Panc1 (cell line): ENCODE measurements at places on chromosomes 7 and 10. TPM values are rescaled to one million over a fixed set of nuclear protein-coding genes. Genes with fewer than 3 reads are reported as not detected.
A peak's percentile ranks its signal among the peaks of the same experiment; 100 is the strongest.

- no peak overlapping the region for H3K27ac ChIP-seq
- no peaks in the 10 kb centered on the region for H3K27me3 ChIP-seq
- no peak for DNase-seq
- H3K4me1 ChIP-seq: peaks cover 5% of the 10 kb centered on the region
- no peak overlapping the region for H3K4me3 ChIP-seq
Measured at GRCh38 chr10:132978542-132978941, 36.2 kb upstream of the CFAP46 start.

- no peak overlapping the region for H3K27ac ChIP-seq
- no peaks in the 10 kb centered on the region for H3K27me3 ChIP-seq
- H3K4me3 ChIP-seq: no peak overlapping the region
- no peaks in the 10 kb centered on the region for H3K36me3 ChIP-seq
- H3K4me1 ChIP-seq: no peaks in the 10 kb centered on the region
- DNase-seq: no peak
Measured at GRCh38 chr7:15209429-15209828, 306.9 kb upstream of the DGKB start.

DNA sequence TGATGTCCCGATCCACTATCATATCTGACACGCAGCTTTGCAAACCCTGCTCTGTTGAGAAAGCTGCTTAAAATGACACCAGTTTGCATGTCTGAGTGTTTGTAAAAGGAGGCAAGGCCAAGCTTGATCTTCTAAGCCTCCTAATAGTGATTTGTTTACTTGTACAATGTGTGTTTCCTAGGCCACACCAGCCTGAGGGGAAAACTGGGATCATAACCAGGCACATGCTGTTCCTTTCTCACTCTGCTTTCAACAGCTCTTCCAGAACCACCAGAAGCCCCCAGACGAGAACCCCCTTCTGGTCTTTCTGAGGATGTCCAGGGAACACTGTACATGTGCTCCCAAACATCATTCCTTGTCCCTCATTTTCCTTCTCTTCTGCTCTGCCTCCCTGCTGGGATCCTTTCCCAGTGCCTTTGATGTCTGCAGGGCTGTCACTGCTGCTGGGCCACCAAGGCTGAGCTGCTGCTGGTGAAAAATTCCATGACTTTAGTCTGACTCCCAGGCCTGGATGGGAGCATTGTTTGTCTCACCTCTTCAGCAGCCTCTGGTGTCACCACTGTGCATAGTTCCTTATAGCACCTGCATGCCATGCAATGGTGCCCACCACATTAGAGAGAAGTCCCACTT, 4.0 kb upstream of the LGI1 start:
- H3K36me3 ChIP-seq: no peaks in the 10 kb centered on the region
- no peaks in the 10 kb centered on the region; the same call in 1 of the 2 replicates for H3K4me1 ChIP-seq
- H3K4me3 ChIP-seq: no peak overlapping the region
- H3K27ac ChIP-seq: no peak overlapping the region

- no peak for DNase-seq
- H3K4me1 ChIP-seq: no peaks in the 10 kb centered on the region
- H3K27ac ChIP-seq: no peak overlapping the region
- no peaks in the 10 kb centered on the region for H3K36me3 ChIP-seq
- H3K4me3 ChIP-seq: no peak overlapping the region
- H3K27me3 ChIP-seq: no peaks in the 10 kb centered on the region
Measured at GRCh38 chr7:86407291-86407690, 236.4 kb upstream of the GRM3 start.

DNA sequence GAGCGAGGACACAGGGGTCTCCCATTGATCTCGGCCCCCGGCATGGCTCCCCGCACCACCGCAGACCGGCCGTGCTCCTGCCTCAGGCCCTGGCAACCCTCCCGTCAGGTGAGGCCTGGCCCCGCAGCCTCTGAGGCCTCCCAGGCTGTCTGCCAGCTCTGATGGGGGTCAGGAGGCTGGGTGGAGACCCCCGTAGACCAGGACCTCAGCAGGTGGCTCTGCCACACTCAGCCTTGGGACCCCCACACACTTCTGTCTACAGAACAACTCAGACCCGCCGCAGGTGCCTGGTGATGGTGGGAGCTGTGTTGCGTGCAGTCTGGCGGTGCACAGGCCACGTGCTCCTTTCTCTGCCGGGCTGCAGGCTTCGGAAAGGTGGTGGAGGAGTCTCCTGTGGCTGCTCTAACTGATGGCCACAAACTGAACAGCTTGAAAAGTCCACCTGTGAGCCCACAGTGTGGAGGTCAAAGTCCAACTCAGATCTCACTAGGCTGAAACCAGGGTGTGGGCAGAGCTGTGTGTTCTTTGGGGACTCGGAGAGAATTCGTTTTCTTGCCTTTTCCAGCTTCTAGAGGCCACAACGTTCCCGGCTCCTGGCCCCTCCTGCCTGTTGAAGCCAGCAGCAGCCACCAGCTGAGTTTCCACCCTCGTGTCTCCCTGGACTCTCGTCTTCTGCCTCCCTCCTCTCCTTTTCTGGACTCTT, 62.5 kb downstream of the PWWP2B start:
- no peaks in the 10 kb centered on the region for H3K27me3 ChIP-seq
- no peak for DNase-seq
- H3K4me3 ChIP-seq: no peak overlapping the region
- no peaks in the 10 kb centered on the region for H3K36me3 ChIP-seq

- no peak overlapping the region for H3K27ac ChIP-seq
- no peak overlapping the region for H3K4me3 ChIP-seq
- no peaks in the 10 kb centered on the region for H3K36me3 ChIP-seq
- H3K4me1 ChIP-seq: no peaks in the 10 kb centered on the region
Measured at GRCh38 chr7:106317971-106318370, 33.2 kb upstream of the NAMPT start.

DNA sequence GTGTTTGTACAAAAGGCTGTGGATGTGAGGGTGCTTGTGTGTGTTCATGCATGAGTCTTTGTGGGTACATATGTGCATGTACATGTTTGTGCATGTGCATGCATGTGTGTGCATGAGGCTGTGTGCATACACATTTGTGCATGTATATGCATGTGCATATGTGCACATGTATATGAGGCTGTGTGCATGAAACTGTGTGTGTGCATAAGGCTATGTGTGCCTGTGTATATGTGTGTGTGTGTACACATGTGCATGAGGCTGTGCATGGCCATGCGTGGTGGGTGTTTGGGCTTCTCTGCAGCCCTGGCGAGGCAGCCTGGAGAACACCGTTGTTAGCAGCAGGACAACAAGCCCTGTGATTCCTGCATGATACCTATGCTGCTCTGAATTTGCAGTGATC, 207.7 kb upstream of the ADCY1 start:
- no peaks in the 10 kb centered on the region for H3K4me1 ChIP-seq
- no peak overlapping the region for H3K27ac ChIP-seq
- no peak overlapping the region for H3K4me3 ChIP-seq
- no peak for DNase-seq
- H3K27me3 ChIP-seq: peaks cover 14% of the 10 kb centered on the region
- no peaks in the 10 kb centered on the region for H3K36me3 ChIP-seq

DNA sequence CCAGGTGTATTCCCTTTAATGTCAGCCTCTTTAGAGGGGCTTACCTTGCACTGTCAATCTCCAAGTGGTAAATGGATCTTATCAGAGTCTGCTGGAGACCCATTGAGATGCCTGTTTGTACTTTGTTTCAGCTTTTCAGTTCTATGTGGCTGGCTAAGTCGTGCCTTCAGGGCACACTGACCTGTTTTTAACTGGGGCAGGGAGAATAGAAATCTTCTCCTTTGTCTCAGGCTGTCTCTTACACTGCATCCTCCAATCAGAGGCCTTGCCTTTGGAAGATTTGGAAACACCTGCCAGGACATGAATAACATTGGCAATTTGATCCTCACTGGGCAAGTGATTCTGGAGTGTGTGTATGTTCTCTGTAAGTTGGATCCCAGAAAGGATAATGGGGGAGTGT, 65.0 kb downstream of the POU6F2 start:
- no peak overlapping the region for H3K4me3 ChIP-seq
- H3K27me3 ChIP-seq: no peaks in the 10 kb centered on the region; the same call in 1 of the 2 replicates
- no peak for DNase-seq
- no peaks in the 10 kb centered on the region for H3K36me3 ChIP-seq
- H3K27ac ChIP-seq: no peak overlapping the region

DNA sequence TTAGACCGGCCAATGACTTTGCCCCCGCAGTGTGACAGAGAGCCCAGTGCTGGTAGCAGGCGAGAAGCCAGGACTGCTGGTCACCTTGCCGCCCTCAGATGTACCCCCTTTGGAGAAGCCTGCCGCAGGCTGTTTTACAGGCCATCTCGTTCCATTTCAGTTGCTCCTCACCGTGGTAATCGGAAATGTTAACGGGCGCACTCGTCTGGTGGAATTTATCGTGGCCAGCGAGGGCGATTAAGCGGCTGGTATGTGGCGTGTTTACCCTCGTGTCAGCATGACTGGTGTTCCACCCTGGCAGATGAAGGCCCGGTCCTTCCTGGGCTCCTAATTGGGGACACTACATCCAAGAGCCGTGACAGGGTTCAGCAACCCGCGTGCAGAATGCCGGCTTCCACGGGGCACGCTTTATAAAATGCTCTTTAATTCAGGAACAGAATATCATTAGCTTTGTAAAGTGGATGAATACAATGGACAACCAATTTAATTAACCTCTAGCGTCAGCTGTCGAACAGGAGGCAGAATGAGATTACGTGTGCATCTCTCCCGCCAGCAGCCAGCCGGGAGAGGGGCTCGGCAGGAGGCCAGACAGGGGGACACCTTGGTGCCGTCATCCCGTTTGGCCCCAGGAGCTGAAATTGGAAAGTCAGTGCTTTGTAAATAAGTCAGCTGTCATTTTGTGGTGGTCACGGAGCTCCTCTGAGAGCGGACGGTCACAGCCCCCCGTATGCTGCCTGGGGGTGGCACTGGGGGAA, 108.3 kb downstream of the NKX6-2 start:
- no peaks in the 10 kb centered on the region for H3K36me3 ChIP-seq
- peaks cover 4% of the 10 kb centered on the region; the same call in 1 of the 2 replicates for H3K4me1 ChIP-seq
- DNase-seq: no peak
- H3K27ac ChIP-seq: no peak overlapping the region
- no peaks in the 10 kb centered on the region for H3K27me3 ChIP-seq

DNA sequence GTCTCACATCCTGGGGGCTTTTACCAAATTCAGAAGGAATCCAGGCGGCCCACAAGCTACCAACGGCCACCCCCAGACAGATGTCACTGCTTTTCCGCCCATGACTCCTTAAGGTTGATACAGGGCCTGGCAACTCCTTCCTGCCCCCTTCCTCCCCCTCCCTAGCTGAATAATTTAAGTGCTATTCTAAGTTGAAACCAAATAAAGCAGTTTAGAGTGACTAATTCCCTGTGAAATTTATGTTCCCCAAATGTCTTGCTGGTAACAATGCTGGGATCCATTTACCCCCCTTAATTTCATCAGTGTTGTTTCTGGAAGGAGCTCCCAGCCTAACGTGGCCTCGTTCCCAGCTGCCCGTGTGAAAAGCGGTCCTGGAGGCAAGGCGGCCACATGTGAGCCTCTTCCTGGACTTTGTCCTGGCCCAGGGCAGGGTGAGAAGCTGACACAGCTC, 109.6 kb downstream of the TMEM130 start:
- DNase-seq: no peak
- no peaks in the 10 kb centered on the region for H3K27me3 ChIP-seq
- H3K36me3 ChIP-seq: no peaks in the 10 kb centered on the region
- no peak overlapping the region for H3K4me3 ChIP-seq
- no peak overlapping the region for H3K27ac ChIP-seq

DNA sequence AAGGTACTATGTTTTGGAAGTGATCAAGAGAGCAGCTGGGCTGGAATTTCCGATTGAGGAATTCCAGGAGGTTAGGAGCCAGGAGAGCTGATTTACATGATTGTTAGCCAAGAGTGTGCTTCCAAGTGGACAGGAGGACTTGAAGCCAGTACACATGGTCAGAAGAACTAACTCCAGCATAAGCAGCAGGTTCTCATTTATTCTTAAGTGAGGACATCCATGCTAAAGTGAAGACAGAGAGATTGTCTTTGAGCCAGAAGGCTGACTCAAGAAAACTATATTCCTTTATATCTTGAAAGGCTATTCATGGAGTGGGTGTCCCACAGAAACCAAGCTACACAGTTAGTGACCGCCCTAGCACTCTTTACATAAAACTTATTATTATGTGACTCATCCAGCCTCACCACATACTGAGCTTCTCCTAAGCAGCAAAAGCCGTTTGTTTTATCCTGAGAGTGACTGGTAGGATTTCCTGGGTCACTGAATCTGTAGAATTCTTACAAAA, 56.7 kb upstream of the SEMA3A start:
- H3K27me3 ChIP-seq: no peaks in the 10 kb centered on the region
- no peak for DNase-seq
- H3K36me3 ChIP-seq: no peaks in the 10 kb centered on the region

DNA sequence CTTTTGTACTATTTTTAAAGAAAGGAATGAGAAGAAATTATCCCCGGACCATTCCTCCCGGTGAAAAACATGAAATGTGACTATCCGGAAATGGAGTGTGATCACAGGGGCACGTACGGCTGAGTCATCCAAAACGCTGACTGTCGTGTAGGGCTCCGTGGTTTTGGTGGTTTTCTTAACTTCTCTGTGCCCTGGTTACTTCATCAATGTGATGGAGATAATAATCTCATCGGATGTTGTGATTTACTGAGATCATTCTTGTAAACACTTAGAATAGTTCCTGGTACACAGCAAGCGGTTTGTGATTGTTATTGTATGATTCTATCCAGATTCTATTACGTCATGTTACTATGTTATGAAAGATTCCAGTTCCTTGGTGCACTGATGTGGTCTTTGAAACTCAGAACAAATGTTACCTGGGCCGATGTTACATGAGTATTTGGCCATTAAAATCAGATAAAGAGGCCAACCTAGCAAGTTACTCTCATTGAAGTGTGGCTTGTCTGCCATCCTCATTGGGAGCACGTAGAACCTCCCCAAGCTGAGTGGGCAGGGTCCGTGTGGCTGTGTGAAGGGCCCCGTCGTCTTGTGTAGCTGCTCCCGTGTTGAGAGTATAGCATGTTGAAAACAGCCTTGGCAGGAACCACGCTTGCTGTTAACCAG, 99.5 kb downstream of the CAMK1D start:
- no peaks in the 10 kb centered on the region for H3K27me3 ChIP-seq
- H3K4me3 ChIP-seq: no peak overlapping the region
- peak; percentile 77 for DNase-seq
- peak overlapping the region; percentile 51; the same call in 1 of the 2 replicates for H3K27ac ChIP-seq
- peaks cover 2% of the 10 kb centered on the region; the same call in 1 of the 2 replicates for H3K4me1 ChIP-seq
- H3K36me3 ChIP-seq: no peaks in the 10 kb centered on the region

DNA sequence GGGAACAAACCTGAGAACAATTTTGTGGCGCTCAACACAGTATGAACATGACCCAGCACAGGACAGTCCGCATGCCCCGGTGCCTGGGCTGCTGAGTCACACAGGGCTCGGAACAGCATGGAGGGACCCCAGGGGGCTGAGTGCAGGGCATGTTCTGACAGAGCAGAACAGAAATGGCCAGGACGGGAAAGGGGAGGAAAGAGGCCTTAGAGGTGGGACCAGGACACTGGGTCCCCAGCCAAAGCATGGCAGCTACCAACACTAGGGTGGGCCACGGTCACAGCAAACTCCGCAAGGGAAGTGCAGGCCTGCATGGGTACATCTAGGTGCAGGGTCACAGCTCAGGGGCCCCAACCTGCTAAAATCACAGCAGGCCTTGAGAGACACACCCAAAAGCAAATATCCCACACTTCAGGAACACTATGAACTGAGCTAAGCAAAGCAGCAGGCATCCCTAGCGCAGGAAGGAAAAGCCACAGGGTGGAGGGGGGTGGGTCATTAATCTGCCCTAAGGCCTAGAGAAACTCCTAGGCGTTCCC, 5.6 kb downstream of the IMPDH1 start:
- no peak for DNase-seq
- H3K27me3 ChIP-seq: no peaks in the 10 kb centered on the region
- peaks cover 35% of the 10 kb centered on the region for H3K4me1 ChIP-seq
- H3K27ac ChIP-seq: no peak overlapping the region

RTKN2 gene
- 21.3 TPM for total RNA-seq

TBXAS1 gene
- total RNA-seq: 4.4 TPM

CDNF gene
- 0.39 TPM for total RNA-seq

BMPR1A gene
- total RNA-seq: 94.3 TPM

HPSE2 gene
- not detected for total RNA-seq

FAM25A gene
- total RNA-seq: not detected
